ENCODE measurements at places on chromosomes 2 and 18.

GRCh38 chr2:178386986-178387597, 63.9 kb downstream of the PRKRA start:
- DNase-seq = no peak

DNA sequence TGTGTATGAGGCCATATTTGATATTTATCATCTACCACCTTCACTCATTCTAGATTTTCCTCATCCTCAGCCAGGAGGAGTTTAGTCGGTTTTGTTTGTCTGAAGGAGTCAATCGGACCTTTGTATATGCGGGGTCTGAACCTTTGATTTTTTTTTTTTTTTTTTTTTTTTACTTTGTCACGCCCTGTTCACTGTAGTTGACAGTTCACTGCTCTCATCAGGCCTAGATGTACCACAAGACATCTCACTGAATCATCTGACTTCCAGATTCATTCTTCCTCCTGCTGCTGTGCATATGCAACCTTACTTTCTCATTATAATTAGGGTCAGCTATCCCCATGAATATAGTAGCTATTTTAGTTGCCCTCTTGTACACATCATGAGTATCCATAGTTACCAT, 133.2 kb downstream of the ARHGAP15 start:
- DNase-seq = no peak

DNA sequence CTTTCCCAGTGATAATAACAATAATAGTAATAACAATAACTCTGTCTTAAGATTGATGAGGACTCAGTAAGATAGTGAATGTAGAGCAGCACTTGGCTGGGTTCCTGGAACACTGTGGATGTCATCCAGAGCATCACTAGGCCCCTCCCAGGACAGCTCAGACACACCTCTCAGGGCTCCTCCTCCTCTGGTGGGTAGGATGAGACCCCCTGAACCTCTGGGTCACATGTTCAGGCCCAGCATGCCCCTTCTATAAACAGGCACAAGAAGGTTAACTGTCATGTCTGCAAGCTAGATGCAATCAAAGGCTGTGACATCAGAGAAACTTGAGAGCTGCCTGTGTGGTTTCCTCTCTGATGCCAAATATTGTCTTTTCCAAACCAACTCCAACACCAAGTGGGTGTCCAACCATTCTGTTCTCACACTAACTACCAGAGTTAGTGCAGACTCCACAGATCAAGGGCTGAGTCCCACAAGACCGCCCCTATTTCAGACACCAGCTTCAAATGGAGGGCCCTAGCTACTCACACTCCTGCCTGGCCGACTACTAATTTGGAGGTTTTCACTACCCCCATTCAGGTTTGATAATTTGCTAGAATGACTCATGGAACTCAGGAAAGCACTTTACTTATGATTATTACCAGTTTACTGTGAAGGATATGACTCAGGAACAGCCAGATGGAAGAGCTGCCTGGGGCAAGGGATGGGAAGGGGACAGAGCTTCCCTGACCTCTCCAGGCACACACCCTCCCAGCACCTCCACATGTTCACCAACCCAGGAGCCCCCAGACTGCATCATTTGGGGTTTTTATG, 46.4 kb upstream of the BZW1 start:
- no peak for DNase-seq

- no peak for DNase-seq
These were observed 129.8 kb upstream of the CAB39 start for GRCh38 chr2:230582851-230583283.

DNA sequence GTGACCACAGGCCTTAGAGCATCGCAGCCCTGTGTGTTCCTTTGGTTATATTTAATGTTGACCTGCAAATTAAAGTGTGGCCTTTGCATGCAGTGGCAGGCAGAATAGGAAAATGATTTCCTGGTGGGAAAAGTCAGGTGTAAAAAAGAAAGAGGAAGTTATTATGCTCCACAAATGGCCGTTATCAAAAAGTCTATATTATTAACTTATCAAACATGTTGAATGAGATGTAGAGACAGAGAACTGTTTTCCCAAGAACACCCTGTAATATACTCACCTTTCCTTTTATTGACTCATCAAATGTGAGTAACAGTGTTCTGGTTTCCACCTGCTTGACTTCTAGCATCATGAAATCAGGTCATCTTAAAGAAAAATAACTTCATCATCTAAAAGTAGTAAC, 35.3 kb downstream of the MEIS1 start:
- DNase-seq = no peak

- DNase-seq = no peak
These were observed 489.1 kb upstream of the ACVR2A start for GRCh38 chr2:147355706-147356105.

GRCh38 chr2:5696404-5696944, 4.3 kb downstream of the SOX11 start:
- no peak for DNase-seq

- no peak for DNase-seq
These were observed 125.0 kb downstream of the LRP2 start for GRCh38 chr2:169237286-169237685.

GRCh38 chr2:201345625-201346213, 11.4 kb downstream of the FLACC1 start:
- DNase-seq = no peak

DNA sequence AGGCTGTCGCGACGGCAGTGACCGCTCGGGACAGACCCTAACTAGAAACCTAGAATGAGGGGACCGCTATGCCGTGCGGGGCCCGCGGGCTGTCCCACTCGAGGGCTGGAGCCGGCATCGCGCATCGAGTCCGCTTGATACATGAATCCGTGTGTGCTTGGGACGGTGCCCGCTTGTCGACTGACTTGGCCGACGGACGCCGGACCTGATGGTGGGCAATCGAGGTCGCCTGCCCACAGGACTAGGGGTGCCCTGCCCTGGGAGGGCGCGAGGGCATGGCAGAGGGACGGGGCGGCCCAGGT, 749 bp upstream of the PTMA start:
- peak; percentile 45 for DNase-seq

DNA sequence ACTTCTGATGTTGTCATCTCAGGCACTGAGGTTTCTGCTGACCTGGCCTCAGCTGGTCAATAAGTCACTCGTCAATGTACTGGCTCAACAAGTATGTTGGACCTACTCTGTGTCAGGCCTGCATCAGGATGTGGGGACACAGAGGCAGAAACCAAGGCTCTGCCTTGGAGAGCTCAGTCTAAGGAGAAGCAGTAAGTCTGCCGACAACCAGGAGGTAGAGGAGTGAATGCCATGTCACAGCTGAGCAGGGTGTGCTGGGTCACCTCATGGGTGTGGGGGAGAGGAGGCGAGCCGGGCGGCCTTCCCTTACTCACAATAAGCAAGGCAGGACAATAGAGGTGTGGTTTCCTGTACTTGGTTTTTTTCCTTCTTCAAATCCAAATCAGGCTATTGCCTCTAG, 75.8 kb downstream of the COLEC12 start:
- DNase-seq = no peak

DNA sequence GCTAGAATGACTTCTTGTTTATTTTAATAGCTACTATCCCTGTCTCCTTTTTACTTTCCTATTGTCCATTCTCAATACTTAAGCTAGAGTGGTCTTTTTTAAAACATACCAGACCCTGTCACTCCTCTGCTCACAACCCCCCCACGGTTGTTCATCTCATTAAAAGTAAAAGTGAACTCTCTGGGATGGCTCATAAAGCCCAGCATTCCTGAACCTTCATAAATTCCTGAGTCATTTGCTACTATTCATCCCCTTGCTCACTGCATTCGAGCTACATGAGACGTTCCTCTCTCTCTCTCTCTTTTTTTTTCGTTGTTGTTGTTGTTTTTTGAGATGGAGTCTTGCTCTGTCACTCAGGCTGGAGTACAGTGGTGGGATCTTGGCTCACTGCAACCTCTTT, 148.7 kb upstream of the DSEL start:
- DNase-seq = no peak

DNA sequence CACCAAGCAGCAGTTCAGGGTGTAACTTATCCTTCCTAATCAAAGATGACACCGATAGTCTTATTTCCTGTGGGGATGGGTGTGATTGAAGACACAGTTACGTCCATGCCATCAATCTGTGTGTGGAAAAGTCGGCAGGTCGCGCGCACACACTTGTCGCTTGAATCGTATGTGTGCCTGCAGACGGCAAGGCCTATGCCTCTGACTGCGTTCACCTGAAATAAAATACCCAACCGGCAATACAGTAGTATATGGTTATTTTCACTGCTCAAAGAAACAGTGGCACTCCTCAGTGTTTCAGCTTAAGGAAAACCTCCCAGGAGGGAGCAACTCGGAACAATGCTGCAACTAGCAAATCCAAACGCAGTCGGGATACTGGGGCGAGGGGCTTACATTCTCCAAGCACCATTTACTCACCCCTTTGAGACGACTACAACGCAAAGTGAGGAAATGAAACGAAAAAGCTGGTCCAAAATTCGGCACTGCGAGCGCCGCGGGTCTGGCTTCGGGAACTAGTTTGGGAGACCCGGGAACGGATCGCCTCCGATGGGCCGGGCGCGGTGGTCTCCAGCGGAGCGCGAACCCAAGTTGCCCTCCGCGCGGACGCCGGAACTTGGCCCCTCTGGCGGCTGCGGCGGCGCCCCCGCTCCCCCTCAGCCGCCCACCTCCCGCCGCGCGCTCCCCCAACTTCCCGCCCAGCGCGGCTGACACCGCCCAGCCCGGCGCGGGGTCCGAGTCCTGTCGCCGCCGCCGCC, 675 bp downstream of the PRKD3 start:
- peak; percentile 53 for DNase-seq

- DNase-seq = no peak
These were observed 52.0 kb downstream of the KIF5C start for GRCh38 chr2:148926981-148927401.

DNA sequence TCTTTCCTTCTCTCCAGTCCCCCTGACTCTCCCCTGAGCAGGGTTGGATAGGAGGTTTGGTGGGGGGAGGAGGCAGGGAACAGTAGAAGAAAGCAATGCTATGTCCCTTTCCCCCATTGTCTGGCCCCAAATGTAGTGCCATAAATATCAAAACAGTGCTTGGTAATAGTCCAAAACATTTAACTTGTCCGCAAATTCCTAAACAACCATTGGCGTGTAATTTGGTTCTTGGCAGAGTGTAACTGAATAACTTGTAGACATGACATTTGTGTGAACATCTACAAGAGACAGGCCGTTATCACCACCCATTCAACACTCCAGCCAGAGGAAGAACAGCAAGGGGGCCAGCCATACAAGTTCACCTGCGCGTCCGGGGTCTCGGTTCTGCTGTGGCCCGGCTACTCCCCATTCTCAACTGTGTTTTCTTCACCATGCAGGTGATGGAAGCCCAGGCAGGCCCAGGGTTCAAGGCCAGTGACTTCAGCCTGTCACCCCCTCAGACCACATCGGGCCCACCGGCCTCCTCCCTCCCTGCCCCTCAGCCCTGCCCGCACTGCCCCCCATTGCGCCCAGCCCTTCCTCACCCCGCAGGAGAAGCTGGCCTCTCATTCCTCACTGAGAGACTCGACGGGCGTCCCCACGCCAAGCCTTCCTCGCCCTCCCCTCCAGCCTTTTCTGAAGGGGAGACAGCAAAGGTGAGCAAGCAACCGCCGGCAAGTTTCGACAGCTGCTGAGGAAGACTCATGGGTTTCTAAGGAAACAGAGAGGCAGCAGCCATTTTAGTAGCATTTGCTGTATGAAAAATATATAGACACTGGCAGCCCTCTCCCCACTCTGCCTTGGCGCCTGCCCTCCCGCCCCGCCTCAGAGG, 699 bp upstream of the RAPGEF4 start:
- no peak for DNase-seq

Measured in CD4-positive, alpha-beta T cell (primary cell).